ENCODE measurements at places on chromosomes 5 and 9.

DNA sequence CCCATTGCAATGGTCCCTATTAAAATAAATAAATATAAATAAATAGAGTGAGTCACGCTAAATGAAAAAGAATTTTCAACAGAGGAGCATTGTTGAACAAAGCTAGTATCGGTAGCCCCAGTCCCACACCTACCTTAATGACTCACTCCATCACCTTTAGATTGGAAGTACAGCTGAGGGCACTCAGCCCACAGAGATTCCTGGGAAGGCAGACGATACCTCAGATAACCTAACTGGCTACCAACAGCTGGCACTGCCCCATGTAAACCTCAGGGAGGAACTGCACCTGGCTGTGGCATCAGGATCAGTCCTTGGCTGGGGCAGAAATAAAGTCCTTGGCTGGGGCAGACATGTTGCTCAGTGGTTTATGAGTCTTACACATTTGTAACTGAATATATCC is 49.3 kb downstream of the SPRY4 start:
- no peak for DNase-seq

- peak; percentile 14 for DNase-seq
Measured at GRCh38 chr9:4297151-4297785, 2.6 kb downstream of the GLIS3 start.

GRCh38 chr9:121607434-121608167 is 43.8 kb upstream of the DAB2IP start:
- DNase-seq, result no peak

DNA sequence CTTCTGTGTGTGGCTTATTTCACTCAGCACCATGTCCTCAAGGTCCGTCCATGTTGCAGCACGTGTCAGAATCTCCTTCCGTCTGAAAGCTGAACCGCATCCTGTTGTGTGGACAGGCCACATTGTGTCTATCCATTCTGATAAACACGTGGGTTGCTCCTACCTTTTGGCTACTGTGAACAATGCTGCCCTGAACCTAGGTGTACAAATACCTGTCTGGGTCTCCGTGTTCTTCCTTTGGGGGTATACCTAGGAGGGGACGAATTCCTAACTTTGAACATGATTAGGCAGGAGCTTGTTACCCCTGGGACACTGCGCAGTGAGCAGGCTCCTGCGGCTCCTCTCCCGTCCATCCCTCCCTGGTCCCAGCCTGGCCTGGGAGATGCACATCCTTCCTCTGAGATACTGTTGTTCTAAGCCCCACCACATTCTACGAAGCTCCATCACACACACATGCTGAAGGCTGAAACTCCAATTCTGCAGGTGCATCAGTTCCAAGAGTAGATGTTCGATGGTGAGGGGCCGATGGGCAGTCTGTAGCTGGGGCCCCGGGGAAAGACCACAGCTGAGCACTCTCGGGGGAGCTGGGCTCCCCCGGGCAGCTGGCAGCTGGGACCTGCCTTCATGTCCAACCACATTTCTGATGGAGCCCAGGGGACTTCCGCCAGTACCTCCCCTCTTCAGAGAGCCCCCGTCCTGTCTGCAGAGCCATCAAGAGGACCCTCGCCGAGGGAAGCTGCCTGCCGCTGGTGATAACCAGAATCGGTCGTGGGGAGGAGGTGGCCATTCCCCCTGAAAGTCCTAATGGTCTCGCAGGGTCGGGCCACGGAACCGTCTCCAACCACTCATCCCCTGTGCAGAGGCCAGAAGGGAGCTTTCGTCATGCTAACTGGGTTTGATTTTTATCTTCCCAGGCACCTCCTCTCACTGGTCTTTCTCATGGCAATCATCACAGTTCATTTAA is 120.9 kb downstream of the COL23A1 start:
- no peak for DNase-seq

GRCh38 chr5:138832218-138832617 is 42.9 kb downstream of the LRRTM2 start:
- no peak for DNase-seq

GRCh38 chr9:116432051-116432450 is 255.1 kb upstream of the TRIM32 start:
- DNase-seq, result no peak

DNA sequence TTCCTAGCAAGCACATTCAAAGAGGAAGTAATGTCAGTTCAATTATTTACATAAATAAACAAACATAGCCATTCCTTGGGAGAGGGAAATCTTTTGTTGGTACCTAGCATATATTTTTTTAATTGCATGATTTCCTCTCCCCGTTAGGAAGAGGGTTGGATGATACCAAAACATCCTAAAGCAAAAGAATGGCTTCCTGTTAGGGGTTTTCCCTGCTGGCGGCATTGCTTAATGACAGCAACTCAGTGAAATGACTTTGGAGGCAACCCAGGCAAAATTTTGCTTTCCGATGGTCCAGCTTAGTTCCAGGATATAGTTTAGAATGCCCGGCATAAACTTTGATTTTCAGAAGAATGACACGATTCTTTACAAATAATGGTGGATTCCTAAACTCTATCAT is 73.2 kb downstream of the MAT2B start:
- no peak for DNase-seq
